ENCODE measurements at places on chromosomes 1 and 21.
A peak's percentile ranks its signal among the peaks of the same experiment; 100 is the strongest.

GRCh38 chr1:210850556-210850955, 283.4 kb downstream of the KCNH1 start:
- no peak for DNase-seq

DNA sequence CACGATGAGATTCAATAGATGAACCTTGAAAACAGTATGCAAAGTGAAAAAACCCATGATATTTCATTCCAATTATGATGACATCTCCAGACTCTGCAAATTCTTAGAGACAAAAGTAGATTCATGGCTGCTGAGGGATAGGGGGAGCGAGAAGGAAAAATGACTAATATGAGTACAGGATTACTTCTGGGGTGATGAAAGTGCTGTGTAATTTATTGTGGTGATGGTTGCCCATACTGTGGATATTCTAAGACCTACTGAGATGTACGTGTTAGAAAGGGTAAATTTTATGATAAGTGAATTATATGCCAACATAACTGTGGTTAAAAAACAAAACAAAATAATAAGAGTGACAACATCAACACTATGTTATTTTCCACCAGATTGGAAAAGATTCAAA, 18.9 kb upstream of the RGS7 start:
- DNase-seq: no peak

DNA sequence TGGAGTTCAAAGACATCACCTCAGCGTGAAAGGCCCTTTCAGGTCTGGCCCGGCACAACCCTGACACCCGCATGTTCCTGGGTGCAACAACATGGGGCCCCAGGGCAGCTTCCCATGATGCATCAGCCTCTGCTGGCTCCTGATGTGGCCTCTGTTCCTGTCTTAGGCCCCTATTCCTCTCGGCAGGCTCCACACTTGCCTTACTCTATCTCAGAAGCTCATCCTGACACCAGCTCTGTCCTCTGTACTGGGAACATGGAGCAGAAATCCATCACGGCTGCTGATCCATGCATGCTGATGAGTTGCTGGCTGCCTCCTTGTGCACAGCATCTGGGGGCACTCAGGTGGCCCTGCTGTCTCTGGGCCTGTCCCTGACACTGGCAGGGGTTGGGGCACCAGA, 74.6 kb downstream of the ADARB1 start:
- no peak for DNase-seq

- DNase-seq: peak; percentile 2
Measured at GRCh38 chr1:185500001-185500626, 183.1 kb upstream of the IVNS1ABP start.

DNA sequence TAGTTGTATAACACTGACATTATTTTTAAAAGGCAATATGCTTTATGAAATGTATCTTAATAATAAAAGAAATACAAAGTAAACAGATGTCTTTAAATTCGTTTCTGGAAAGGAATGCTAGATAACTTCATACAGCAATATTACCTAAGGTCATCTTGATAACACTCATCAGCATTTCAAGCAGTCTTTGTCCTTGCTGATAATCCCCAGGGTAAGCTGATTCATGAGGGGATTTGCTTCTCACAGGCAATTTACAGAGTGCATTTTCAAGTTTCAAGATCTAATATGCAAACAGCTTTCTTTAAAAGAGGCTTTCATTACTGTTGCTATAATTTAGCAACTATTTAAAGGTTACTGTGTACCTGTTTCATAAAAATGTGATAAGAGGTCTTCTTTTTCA, 75.2 kb upstream of the NEK2 start:
- DNase-seq: no peak

DNA sequence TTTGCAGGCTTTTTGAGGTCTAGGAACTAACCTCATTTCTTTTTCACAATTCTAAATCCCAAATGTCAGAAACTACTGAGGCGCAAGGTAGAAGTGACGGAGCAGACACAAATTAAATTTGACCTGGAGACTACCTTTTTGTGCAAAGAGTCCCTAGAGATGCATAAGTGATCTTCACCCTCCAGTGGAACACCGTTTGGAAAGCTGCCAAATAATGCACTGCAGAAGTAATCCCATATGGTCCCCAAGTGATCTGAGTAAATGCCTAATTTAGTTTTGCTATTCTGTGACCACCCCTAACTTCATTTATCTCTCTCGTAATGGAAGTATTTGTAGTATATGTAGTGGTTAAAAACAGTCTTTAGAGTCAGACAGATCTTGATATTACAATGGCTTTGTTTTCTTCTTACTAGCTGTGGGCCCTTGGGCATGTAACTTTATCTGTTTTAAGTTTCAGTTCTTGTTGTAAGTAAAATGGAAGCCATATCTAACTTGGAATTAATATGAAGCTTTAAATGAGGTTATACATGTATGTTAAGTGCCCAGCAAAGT, 70.4 kb upstream of the IPO9 start:
- no peak for DNase-seq

DNA sequence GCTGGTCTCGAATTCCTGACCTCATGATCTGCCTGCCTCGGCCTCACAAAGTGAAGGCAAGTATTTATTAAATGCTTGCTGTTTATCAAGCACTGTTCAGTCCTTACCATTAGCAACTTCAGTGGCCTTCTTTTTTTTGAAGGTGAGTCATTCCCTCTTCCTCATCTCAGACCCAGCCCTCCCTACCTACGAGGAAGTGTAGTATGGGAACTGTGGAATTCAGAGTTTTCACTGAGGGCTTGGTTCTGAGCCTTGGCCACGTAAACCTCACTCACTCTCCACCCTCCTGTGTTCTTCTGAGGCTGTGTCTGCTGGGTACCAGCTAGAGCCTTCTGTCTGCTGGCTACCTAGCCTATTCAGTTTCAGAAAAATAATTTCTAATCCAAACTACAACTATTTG, 218.3 kb upstream of the SGIP1 start:
- no peak for DNase-seq

DNA sequence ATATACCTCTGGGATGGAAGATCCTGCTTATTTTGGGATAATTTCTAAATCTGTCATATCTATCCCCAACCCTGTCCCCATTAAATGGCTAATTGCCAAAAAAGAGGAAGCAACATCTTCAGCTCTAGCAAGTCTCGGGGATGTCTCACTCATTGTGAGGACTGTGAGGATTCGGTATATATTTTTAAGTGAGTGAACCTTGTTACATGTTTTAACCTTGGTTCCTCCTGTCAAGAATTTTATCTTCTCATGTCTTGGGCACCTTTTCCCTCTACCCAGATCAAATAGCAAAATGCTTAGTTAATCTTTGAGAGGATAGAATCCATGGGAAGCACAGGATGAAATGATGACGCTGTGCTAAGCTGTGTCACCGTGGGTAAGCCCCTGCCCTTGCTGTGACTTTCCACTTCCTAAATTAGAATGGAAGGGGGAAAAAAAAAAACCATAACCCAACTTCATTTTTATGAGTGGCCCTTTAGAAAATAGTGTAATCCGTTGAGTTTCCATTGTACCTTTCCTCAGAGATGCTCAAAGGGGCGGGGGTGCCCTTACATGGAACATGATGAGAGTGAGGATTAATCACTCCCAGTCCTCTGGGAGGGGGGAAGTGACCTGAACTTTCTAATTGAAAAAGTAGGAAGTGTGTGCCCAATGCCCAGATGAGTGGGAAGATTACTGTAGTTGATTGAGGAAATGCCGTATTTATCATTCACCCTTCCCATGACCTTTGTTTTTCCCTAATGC, 7.6 kb downstream of the ATP1A1 start:
- no peak for DNase-seq

DNA sequence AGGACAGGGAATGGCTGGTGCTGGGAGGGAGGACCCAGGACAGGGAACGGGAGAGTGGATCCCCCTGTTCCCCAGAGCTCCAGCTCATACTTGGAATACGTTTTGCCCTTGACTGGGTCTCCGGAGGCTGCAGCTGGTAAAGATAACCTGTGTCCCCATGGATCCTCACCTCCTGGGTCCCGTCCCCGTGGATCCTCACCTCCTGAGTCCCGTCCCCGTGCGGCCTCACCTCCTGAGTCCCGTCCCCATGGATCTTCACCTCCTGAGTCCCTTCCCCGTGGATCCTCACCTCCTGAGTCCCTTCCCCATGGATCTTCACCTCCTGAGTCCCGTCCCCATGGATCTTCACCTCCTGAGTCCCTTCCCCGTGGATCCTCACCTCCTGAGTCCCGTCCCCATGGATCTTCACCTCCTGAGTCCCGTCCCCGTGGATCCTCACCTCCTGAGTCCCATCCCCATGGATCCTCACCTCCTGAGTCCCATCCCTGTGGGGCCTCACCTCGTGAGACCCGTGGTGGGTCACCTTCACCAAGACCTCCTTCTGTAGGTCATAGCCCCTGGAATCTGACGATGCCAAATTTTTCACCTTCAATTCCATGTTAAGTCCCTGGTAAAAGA, 61.4 kb downstream of the SCCPDH start:
- DNase-seq: no peak

- no peak for DNase-seq
Measured at GRCh38 chr1:8281843-8282509, 35.9 kb upstream of the SLC45A1 start.

GRCh38 chr1:146035048-146035423, 13.5 kb upstream of the HJV start:
- DNase-seq: no peak

Data from activated naive CD4-positive, alpha-beta T cell treated with Interleukin-2 at 50 U/mL for 16 hours (primary cell).